ENCODE measurements at places on chromosomes 2 and 18. TPM values are rescaled to one million over a fixed set of nuclear protein-coding genes. Genes with fewer than 3 reads are reported as not detected.
A peak's percentile ranks its signal among the peaks of the same experiment; 100 is the strongest.

The THSD7B gene
- not detected for total RNA-seq

The C2orf66 gene
- not detected for total RNA-seq

DNA sequence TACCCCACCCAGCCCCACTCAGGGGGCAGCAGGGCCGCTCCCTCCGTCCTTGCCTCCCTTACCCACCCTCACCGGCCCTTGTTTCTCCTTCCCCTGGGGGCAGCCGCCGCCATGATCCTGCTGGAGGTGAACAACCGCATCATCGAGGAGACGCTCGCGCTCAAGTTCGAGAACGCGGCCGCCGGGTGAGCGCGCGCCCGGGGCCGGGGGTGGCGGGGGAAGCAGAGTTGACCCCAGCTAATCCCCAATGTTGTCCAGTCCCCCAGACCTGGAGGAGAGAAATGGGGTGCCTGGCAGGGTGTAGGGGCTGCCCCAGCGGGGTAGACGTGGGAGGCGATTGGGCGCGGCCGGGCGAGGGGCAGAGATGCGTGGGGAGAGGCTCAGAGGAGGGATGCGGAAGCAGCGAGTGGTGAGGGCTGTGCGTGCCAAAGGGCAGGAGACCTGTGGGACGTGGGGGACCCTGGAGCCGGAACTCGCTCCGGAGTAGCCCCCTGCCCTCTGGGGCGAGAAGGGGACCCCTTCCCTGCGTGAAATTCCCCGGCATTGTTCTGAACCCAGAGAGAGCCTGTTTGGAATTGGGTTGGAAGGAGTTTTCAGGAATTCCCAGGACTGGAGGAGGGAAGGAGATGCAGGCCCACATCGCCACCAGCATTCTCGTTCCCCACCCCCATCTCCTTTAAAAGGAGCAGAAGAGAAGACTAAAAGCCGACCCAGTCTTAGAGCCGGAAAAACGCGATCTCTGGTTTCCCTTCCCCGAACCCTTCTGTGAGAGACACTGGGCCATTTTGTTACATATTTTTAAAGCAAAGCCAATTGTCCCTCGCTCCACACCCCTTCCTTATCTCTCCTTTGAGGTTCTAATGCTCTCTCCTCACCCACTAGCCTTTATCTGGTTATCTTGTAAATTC lies 625 bp downstream of the ARPC2 start:
- no peaks in the 10 kb centered on the region for H3K27me3 ChIP-seq
- H3K4me3 ChIP-seq, result peak overlapping the region; percentile 93
- peak; percentile 88 for DNase-seq
- H3K27ac ChIP-seq, result peak overlapping the region; percentile 97

- H3K4me1 ChIP-seq, result no peaks in the 10 kb centered on the region
- no peaks in the 10 kb centered on the region for H3K27me3 ChIP-seq
- no peak overlapping the region for H3K27ac ChIP-seq
- H3K4me3 ChIP-seq, result no peak overlapping the region
- no peaks in the 10 kb centered on the region for H3K36me3 ChIP-seq
- DNase-seq, result no peak
These were observed 357.4 kb downstream of the RND3 start for GRCh38 chr2:150129921-150130575.

GRCh38 chr2:88082781-88083180 lies 15.2 kb downstream of the SMYD1 start:
- H3K4me1 ChIP-seq, result no peaks in the 10 kb centered on the region
- DNase-seq, result no peak
- H3K36me3 ChIP-seq, result no peaks in the 10 kb centered on the region
- H3K27ac ChIP-seq, result no peak overlapping the region
- no peak overlapping the region for H3K4me3 ChIP-seq

DNA sequence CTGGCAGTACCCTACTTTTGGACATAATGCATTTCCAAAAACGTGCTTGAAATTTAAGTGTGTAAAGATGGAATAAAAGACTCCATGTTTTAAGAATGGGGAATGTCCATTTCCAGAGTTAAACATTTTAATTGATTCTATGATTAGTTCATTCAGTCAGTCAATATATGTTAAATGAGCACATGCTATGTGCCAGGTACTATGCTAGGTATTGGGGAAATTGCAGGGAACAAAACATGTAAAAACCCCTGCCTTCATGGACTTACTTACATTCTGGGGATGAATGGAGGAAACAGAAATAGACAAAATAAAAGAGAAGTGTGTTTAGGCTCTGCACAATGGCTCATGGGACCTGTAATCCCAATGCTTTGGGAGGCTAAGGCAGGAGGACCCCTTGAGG lies 288.6 kb downstream of the MTX2 start:
- H3K27ac ChIP-seq, result no peak overlapping the region
- no peak for DNase-seq
- no peak overlapping the region for H3K4me3 ChIP-seq
- no peaks in the 10 kb centered on the region for H3K36me3 ChIP-seq
- H3K4me1 ChIP-seq, result peaks cover 7% of the 10 kb centered on the region
- H3K27me3 ChIP-seq, result peaks cover 57% of the 10 kb centered on the region

The SCN1A gene
- not detected for total RNA-seq

GRCh38 chr2:181972431-181973170 lies 13.1 kb upstream of the PPP1R1C start:
- no peak overlapping the region for H3K4me3 ChIP-seq
- H3K27ac ChIP-seq, result no peak overlapping the region
- no peak for DNase-seq
- H3K36me3 ChIP-seq, result no peaks in the 10 kb centered on the region

GRCh38 chr18:3409811-3410210 lies 40.2 kb upstream of the TGIF1 start:
- peaks cover 24% of the 10 kb centered on the region for H3K4me1 ChIP-seq
- H3K36me3 ChIP-seq, result no peaks in the 10 kb centered on the region
- no peak for DNase-seq
- H3K4me3 ChIP-seq, result no peak overlapping the region
- H3K27ac ChIP-seq, result no peak overlapping the region

The KCNG2 gene
- total RNA-seq, result not detected

GRCh38 chr18:58692422-58693185 lies 21.3 kb downstream of the MALT1 start:
- DNase-seq, result no peak
- peak overlapping the region; percentile 82 for H3K27ac ChIP-seq
- H3K36me3 ChIP-seq, result peaks cover 67% of the 10 kb centered on the region
- peaks cover 86% of the 10 kb centered on the region for H3K4me1 ChIP-seq
- H3K27me3 ChIP-seq, result no peaks in the 10 kb centered on the region

The ERICH2 gene
- not detected for total RNA-seq

The LOXHD1 gene
- total RNA-seq, result 0.45 TPM

- H3K36me3 ChIP-seq, result no peaks in the 10 kb centered on the region
- no peaks in the 10 kb centered on the region for H3K27me3 ChIP-seq
- no peak for DNase-seq
- H3K4me3 ChIP-seq, result no peak overlapping the region
- H3K27ac ChIP-seq, result no peak overlapping the region
These were observed 36.5 kb downstream of the HS1BP3 start for GRCh38 chr2:20614201-20615067.

GRCh38 chr2:43482961-43483360 lies 112.9 kb downstream of the THADA start:
- no peaks in the 10 kb centered on the region for H3K27me3 ChIP-seq
- no peak overlapping the region for H3K27ac ChIP-seq
- DNase-seq, result no peak
- H3K4me1 ChIP-seq, result peaks cover 6% of the 10 kb centered on the region
- H3K36me3 ChIP-seq, result peaks cover 5% of the 10 kb centered on the region
- no peak overlapping the region for H3K4me3 ChIP-seq

DNA sequence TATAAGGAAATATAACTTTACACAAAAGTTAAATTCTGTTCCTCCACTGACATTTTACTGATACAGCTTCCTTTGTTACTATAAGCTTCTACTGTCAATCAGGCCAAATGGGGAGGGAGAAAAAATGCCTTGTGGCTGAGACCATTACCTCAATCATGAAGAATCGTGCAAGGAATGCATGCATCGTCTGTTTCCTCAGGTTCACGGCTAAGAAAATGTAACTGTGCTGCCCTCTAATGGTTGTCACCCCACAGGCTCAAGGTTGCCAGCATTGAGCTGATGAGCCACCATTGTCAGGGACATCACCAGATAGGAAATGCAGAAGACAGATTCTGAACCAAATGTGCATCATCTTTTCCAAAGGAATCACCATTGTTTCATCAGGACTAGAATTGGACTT lies 426.9 kb downstream of the CDH2 start:
- H3K4me3 ChIP-seq, result no peak overlapping the region
- H3K4me1 ChIP-seq, result no peaks in the 10 kb centered on the region
- no peaks in the 10 kb centered on the region for H3K36me3 ChIP-seq
- peak; percentile 11 for DNase-seq
- no peak overlapping the region for H3K27ac ChIP-seq
- no peaks in the 10 kb centered on the region for H3K27me3 ChIP-seq

The CYP1B1 gene
- total RNA-seq, result 3.6 TPM

The CPO gene
- not detected for total RNA-seq

DNA sequence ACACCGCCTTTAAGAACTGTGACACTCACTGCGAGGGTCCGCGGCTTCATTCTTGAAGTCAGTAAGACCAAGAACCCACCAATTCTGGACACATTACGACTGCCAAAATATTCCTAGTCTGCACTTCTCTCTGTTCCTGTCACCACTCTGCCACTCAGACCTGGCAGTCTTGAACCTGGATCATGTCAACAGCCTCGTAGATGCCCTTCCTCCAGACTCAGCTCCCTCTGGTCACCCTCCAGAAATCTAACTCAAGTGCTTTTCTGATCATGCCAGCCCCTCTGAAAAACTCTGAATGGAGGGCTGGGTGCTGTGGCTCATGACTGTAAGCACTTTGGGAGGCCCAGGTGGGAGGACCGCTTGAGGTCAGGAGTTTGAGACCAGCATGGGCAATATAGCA lies 20.3 kb downstream of the AAK1 start:
- H3K36me3 ChIP-seq, result peaks cover 13% of the 10 kb centered on the region
- no peak for DNase-seq
- H3K27ac ChIP-seq, result peak overlapping the region; percentile 84
- H3K4me1 ChIP-seq, result peaks cover 16% of the 10 kb centered on the region
- no peaks in the 10 kb centered on the region for H3K27me3 ChIP-seq
- H3K4me3 ChIP-seq, result peak overlapping the region; percentile 55

The TDRD15 gene
- not detected for total RNA-seq

The ARHGEF33 gene
- not detected for total RNA-seq

GRCh38 chr18:62577765-62578164 lies 54.9 kb downstream of the ZCCHC2 start:
- no peaks in the 10 kb centered on the region for H3K27me3 ChIP-seq
- H3K27ac ChIP-seq, result peak overlapping the region; percentile 50
- peaks cover 59% of the 10 kb centered on the region for H3K36me3 ChIP-seq
- peaks cover 15% of the 10 kb centered on the region for H3K4me1 ChIP-seq

The COPS7B gene
- total RNA-seq, result 51.3 TPM

- peaks cover 2% of the 10 kb centered on the region for H3K27me3 ChIP-seq
- H3K27ac ChIP-seq, result no peak overlapping the region
- DNase-seq, result no peak
- H3K4me3 ChIP-seq, result no peak overlapping the region
- no peaks in the 10 kb centered on the region for H3K4me1 ChIP-seq
These were observed 336.5 kb upstream of the TFPI start for GRCh38 chr2:187890690-187891089.

DNA sequence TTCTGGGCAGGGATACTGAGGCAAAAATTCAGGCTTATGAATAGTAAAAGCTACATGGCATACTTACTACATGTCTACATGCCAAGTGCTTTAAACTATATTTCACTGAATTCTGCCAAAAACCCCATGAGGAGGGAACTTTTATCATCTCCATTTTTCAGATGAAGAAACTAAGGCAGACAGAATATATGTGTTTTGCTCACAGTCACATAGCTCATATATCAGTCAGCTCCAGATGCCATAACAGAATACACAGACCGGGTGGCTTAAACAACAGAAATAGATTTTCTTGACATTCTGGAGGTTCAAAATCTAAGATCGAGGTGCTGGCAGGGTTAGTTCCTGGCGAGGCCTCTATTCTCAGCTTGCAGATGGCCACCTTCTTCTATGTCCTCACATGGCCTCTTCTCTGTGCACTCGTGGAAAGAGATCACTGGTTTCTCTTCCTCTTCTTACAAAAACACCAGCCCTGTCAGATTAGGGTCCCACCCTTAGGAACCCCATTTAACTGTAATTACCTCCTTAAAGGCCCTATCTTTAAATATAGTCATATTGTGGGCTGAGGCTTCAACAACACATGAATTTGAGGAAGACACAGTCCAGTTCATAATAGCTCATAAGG lies 27.1 kb upstream of the CREB1 start:
- H3K4me3 ChIP-seq, result no peak overlapping the region
- H3K27ac ChIP-seq, result no peak overlapping the region
- no peaks in the 10 kb centered on the region for H3K36me3 ChIP-seq
- peaks cover 61% of the 10 kb centered on the region for H3K4me1 ChIP-seq

DNA sequence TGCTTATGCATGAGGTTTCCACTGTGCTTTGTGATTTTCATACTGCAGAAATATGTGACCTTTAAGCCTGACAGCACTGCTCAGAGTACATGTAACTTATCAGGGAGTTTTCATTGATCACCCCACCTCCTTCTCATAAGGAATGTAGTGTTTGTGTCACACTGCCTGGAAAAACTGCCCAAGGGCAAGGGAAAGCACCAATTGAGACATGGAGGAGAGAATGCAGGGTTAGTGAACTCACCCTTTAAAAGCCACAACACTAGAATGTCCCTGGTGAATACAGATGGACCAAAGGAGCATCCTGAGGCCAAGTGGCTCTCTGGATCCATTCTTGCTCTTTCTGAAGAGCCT lies 147.2 kb upstream of the SPATS2L start:
- H3K27me3 ChIP-seq, result peaks cover 7% of the 10 kb centered on the region
- H3K36me3 ChIP-seq, result no peaks in the 10 kb centered on the region
- no peak overlapping the region for H3K4me3 ChIP-seq
- H3K27ac ChIP-seq, result no peak overlapping the region
- H3K4me1 ChIP-seq, result no peaks in the 10 kb centered on the region

The NDUFV2 gene
- total RNA-seq, result 332 TPM

DNA sequence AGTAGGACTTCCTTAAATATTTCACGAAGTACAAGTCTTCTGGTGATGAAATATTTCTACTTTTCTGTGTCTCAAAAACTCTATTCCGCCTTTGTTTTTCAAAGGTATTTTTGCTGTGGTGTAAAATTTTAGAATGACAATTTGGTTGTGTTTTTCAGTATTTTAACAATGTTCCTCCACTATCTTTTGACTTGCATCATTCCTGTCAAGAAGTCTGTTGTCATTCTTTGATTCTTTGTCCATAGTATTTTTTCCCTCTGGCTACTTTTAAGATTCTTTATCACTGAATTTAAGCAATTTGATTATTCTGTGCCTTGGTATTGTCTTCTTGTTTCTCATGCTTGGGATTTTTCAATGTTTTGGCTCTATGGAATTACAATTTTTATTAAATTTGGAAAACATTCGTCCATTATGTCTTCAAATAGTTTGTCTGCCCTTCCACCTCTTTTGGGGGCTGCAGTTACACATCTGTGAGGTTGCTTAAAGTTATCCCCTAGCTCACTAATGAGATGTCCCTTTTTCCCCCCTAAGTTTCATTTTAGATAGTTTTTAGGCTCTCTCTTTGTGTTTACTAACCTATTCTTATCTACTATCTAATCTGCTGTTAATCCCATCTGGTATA lies 76.0 kb downstream of the CAB39 start:
- H3K27ac ChIP-seq, result peak overlapping the region; percentile 70
- peaks cover 69% of the 10 kb centered on the region for H3K4me1 ChIP-seq
- peaks cover 93% of the 10 kb centered on the region for H3K36me3 ChIP-seq
- DNase-seq, result no peak
- no peaks in the 10 kb centered on the region for H3K27me3 ChIP-seq
